Type B pancreatic cell (in vitro differentiated cells): ENCODE measurements at places on chromosomes 7 and 10. TPM values are rescaled to one million over a fixed set of nuclear protein-coding genes. Genes with fewer than 3 reads are reported as not detected.

The ADRA2A gene
- total RNA-seq, result 16.1 and 19.3 TPM in 2 replicates

The OR13A1 gene
- total RNA-seq, result 0.14 TPM in 2 replicates

- H3K4me3 ChIP-seq, result no peak overlapping the region
- H3K36me3 ChIP-seq, result no peaks in the 10 kb centered on the region
- H3K27me3 ChIP-seq, result no peaks in the 10 kb centered on the region
- peaks cover 30% of the 10 kb centered on the region for H3K4me1 ChIP-seq
- H3K27ac ChIP-seq, result no peak overlapping the region
- no peak for DNase-seq
These were observed 13.4 kb upstream of the DENND2A start for GRCh38 chr7:140654109-140654387.

- no peak for DNase-seq
- no peak overlapping the region for H3K4me3 ChIP-seq
- H3K36me3 ChIP-seq, result peaks cover 3% of the 10 kb centered on the region
- peaks cover 4% of the 10 kb centered on the region for H3K4me1 ChIP-seq
- H3K27ac ChIP-seq, result no peak overlapping the region
These were observed 261.8 kb upstream of the KLF6 start for GRCh38 chr10:4046712-4047354.

DNA sequence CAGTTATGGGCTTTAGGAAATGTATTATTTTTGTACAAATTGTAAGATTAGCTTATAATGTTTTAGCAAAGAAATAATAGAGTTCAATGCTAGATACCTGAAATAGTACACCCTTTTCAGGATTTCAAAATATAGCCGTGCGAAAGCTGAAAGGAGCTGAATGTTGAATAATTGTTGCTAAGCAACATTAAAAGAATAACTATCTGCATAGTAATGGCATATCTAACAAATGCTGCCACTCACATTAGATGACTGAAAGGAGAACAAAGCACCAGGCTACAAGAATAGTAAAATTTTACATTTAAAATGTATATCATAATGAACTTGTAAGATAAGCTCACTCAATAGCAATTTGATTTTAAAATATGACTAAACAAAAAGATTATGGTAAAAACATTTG is 82.5 kb downstream of the SDHAF3 start:
- H3K4me1 ChIP-seq, result no peaks in the 10 kb centered on the region
- H3K4me3 ChIP-seq, result no peak overlapping the region
- H3K36me3 ChIP-seq, result no peaks in the 10 kb centered on the region
- no peak for DNase-seq
- no peak overlapping the region for H3K27ac ChIP-seq
